ENCODE measurements at places on chromosomes 5 and 9.

DNA sequence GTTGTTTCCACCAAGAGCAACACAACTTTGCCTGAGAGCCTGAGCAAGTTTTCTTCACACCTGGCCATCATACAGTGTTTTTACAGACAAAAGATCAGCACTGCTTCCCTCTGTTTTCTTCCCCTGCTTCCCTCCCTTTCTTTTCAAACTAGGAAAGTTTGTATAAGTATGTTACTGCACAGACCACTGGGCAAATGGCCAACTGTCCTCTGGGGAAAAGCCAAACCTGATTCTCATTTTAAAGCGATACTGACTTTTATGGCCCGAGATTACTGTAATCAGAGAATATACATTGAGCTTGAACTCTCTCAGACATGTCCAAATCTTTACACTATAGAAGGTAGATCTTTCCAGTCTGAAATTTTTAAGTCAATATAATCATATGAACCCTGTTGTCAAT, 415.0 kb downstream of the NFIB start:
- DNase-seq, result no peak

- no peak for DNase-seq
These were observed 8.2 kb upstream of the ZFYVE16 start for GRCh38 chr5:80399526-80400239.

DNA sequence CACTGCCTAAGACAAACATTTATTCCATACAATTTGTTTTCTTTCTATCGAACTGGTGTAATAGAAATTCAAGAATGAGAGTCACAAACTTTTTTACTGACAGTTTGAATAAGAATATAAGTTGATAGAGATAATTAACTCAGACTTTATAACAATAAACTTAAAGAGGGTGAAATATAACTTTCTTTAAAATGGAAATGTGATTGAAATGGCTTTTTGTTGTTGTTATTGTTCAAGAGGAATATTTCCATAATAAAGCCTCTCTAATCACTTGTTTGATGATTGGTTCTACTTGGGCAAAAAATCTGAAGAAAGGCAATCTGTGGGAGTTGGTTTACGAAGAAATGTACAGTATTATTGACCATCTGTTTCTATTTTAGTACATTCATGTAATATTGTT, 79.3 kb downstream of the ST8SIA4 start:
- DNase-seq, result no peak

GRCh38 chr9:37732086-37732741, 21.4 kb upstream of the TRMT10B start:
- DNase-seq, result no peak

- DNase-seq, result no peak
These were observed 142.5 kb downstream of the CDH12 start for GRCh38 chr5:22710660-22711059.

DNA sequence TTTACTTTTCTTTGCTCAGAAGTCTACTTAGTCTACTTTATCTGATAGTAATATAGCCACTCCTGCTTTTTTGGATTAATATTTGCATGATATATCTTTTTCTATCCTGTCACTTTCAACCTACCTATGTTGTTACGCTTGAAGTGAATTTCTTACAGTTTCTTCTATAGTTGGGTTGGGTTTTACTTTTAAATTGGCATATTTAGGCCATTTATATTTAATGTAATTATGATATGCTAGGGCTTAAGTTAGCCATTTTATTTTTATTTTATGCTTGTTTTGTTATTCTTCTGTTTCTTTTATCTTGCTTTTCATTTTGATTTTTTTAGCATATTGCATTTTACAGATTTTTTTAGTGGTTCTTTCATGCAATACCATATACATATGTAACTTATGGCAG, 164.7 kb downstream of the AOPEP start:
- DNase-seq, result no peak

Measured in activated T-cell treated with anti-CD3 and anti-CD28 coated beads, Interleukin-2, amount 50 U/mL, for 48 hours (primary cell).